ENCODE measurements at places on chromosomes 6 and 20.

- DNase-seq: no peak
Observed at GRCh38 chr6:38847497-38847896, 132.4 kb downstream of the DNAH8 start.

- no peak for DNase-seq
Observed at GRCh38 chr20:61210862-61211261, 41.2 kb upstream of the CDH4 start.

DNA sequence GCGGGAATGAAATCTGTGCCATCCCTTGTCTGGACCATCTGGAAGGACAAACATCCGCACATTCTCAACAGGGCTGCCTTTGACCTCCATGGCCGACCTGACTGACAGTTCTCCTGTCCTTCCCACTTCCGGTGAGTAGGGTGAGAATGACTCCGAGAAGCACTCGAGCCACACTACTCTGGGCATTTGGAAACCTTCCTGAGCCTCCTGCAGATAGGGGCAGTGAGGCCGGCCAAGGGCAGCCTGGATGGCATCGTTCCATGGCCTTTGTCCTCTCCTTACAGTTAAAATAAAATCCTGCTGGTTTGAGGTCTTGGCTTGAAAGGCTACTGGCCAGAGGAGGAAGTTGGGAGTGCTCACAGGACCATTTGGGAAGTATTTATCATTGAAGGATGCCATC, 70.9 kb upstream of the QKI start:
- no peak for DNase-seq

- DNase-seq: no peak
Observed at GRCh38 chr20:50153153-50153499, 397 bp downstream of the PEDS1 start.

- DNase-seq: no peak
Observed at GRCh38 chr6:2110504-2110903, 134.9 kb downstream of the GMDS start.

- no peak for DNase-seq
Observed at GRCh38 chr20:4083098-4083865, 67.9 kb upstream of the RNF24 start.

GRCh38 chr6:103783329-103783728, 1076.4 kb downstream of the HACE1 start:
- no peak for DNase-seq

GRCh38 chr20:46905364-46906125, 10.9 kb downstream of the EYA2 start:
- no peak for DNase-seq

DNA sequence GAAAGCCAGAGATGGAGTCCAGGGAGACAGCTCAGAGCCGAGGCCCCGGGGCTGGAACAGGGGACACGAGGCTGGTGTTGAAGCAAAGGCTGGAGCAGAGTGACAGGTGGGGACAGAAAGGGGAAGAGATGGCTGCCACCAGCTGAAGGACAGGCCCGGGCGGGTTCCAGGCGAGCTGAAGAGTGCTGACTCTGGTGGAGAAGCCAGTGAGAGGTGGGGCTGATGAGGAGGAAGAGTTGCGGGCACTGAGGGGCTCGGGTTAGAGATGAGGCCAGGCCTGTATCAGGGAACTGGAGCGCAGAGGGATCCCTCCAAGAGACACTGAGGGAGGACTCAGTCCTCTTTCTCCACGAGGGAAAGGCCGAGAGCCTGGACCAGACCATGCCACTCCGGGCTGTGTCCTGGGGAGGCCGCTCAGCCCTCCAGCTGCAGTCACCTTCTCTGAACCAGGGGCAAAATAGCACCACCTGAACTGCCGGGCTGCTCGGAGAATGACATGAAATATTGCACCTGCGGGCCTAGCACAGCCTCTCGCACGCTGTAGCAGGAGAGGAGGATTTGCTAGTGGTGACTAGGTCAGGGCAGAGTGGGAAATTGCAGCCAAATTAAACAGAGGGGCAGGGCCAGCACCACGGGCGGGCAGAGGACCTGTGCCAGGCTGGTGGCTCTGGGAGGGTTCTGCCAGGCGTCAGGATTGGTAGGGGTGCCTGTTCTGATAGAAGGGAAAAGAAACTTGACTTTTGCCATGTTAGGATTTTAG, 175.9 kb downstream of the ZDHHC14 start:
- DNase-seq: no peak

DNA sequence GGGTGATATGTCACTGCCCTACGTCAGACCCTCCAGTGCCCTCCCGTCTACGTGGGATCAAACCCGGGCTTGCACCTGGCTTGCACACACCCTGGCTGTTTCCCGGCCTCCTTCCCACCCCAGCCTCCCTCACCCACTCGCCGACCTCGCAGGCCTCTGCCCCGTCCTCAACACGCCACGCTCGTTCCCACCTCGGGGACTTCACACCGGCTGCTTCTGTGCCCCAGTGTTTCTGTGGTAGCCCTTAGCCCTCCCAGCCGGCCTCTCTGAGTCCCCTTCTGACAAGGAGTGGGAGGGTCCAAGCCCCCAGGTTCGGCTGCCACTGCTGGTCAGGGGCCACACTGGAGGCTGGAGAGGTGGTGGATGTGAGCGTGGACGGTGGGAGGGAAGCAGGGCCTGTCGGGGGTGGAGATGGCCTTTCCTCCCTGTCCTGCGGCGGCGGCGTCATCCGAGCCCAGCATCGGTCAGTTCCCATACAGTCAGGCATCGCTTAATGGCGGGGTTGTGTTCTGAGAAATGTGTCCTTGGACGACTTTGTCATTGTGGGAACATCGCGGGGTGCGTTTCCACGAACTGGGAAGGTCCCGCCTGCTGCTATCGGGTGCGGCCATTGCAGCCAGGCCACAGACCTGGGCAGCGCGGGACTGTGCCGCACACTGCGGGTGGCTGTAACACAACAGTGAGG, 11.4 kb upstream of the KIF25 start:
- DNase-seq: no peak

DNA sequence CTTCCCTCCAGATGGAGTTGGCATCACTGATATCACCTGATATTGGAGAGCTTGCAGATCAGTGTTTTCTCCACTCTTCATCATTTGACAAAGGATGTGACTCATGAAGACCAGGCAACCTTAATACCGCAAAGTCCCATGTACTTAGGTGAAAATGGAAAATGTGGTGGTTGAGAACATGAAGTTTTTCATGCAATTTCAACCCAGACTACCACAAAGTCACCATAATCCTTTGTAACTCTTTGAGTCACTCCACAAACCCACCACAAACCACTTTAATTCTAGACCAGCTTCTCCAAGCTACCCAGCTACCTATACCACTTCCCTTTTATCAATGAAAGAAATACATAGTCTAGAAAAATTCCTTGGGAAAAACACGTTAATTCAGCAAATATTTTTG, 7.1 kb downstream of the NHLRC1 start:
- DNase-seq: no peak

DNA sequence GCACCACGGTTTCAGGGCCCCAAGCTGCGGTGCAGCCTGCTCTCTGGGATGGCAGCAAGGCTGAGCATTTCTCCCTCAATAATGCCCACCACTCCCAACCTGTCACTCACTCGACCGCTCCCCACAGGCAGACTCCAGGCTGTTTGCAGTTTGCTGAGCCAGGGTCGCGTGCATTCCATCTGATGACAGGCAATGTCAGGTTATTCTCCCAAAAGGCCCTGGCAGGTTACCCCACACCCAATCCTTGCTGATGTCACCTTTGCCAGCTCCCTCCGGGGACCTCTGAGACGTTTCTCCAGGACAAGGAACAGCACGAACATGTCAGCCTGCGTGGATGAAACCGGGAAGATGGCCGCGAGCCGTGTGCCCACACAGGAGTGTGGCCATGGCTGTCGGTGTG, 7.1 kb upstream of the SLCO4A1 start:
- no peak for DNase-seq

- no peak for DNase-seq
Observed at GRCh38 chr6:66159937-66160336, 452.9 kb upstream of the EYS start.

DNA sequence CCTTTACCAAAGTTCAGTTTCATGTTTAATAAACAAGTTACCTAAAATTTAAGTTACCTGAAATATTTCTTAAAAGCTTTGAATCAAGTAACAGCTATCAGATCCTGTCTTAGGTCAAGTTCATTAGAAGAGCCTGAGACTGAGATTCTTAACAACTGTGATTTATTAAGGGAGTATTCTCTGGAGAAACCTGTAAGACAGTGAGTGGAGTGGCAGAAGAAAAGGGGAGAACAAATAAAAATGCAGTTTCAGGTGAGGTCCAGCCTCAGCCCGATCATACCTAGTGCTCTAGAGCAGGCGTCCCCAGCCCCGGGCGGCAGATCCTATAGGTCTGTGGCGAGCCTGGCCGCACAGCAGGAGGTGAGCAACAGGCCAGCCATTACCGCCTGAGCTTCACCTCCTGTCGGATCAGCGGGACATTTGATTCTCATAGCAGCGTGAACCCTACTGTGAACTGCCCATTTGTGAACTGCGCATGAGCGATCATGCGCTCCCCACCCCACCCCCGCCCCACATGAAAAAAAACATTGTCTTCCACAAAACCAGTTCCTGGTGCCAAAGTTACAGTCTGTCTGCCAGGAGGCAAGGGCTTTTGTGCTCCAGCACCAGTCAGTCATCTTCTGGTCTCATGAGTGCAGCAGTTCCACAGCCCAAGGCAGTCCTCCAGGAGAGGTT, 59.2 kb upstream of the ADGRB3 start:
- no peak for DNase-seq

- no peak for DNase-seq
Observed at GRCh38 chr6:43986177-43986825, 141.0 kb downstream of the MRPL14 start.

- DNase-seq: peak; percentile 90
Observed at GRCh38 chr20:49936153-49937026, at the start of gene RNF114. Gene RNF114, plus strand, starts transcription at chr20:49936397. Its CDS starts 16 bp downstream, at chr20:49936413.

GRCh38 chr20:13822459-13822858, 37.6 kb downstream of the NDUFAF5 start:
- no peak for DNase-seq

GRCh38 chr6:105622226-105622625, 219.3 kb upstream of the PREP start:
- no peak for DNase-seq

DNA sequence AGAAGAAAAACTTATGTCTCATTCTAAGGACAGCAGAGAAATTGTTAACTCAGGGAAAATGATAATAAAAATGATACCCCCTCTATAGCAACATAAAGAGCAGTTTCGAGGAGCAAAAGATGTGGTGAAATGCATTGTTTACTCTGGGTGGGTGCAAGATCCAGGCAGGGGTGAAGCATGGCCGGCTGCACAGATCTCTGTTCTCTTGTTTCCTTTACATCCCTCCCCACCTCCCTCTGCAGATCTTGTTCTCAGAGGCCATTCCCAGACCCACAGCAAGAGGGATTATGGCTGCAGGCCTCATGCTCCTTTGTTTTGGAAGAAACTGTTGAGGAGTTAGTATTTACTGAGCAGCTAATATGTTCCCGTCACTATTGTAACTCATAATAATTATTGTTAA, 1.8 kb downstream of the BTN3A1 start:
- DNase-seq: no peak

DNA sequence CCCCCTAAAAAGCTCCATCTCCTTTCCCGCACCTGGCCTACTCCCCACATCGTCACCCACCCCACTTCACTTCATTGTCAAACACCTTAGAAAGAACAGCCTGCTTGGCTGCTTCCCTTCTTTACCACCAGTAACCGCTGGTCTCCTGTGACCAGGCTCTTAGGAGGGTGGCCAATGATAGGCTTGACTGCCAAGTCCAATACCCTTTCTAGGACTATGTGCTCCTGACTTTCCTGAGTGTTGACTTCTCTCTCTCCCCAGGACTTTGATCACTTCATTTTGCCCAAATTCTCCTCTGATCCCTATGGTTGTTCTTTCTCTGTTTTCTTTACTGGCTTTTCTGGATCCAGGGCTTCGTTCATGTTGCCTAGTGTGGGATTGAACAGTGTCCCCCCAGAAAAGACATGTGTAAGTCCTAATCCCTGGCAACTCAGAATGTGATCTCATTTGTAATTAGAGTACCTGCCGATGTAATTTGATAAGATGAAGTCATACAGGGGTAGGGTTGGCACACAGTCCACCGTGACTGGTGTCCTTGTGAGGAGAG, 254.0 kb downstream of the GMDS start:
- DNase-seq: no peak

DNA sequence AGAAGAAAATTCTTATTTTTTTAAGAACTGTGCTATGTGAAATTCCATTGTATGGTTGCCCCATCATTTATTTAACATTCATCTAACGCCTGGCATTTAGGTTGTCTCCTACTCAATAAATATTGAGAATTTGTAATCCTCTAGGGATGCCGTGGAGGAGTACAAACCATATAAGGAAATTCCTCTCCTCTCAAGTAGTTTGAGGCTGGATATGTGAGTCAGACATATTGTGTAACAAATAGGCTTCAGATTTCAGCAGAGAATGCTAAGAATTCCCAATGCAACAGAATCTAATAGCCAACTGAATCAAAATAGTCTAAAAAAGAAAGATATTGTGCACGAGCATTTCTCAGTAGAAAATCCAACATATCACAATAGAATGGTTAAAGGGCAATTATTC, 174.7 kb downstream of the OTOR start:
- DNase-seq: no peak

- DNase-seq: no peak
Observed at GRCh38 chr6:10276660-10277287, 138.1 kb downstream of the TFAP2A start.

GRCh38 chr6:53189554-53189953, 40.9 kb upstream of the GCM1 start:
- no peak for DNase-seq

- DNase-seq: no peak
Observed at GRCh38 chr20:8480597-8480996, 348.5 kb downstream of the PLCB1 start.

- DNase-seq: no peak
Observed at GRCh38 chr6:1773700-1774099, 164.0 kb downstream of the FOXC1 start.

- no peak for DNase-seq
Observed at GRCh38 chr6:155352811-155353210, 38.5 kb upstream of the TFB1M start.

GRCh38 chr20:19330731-19331130, 118.3 kb downstream of the SLC24A3 start:
- DNase-seq: no peak

DNA sequence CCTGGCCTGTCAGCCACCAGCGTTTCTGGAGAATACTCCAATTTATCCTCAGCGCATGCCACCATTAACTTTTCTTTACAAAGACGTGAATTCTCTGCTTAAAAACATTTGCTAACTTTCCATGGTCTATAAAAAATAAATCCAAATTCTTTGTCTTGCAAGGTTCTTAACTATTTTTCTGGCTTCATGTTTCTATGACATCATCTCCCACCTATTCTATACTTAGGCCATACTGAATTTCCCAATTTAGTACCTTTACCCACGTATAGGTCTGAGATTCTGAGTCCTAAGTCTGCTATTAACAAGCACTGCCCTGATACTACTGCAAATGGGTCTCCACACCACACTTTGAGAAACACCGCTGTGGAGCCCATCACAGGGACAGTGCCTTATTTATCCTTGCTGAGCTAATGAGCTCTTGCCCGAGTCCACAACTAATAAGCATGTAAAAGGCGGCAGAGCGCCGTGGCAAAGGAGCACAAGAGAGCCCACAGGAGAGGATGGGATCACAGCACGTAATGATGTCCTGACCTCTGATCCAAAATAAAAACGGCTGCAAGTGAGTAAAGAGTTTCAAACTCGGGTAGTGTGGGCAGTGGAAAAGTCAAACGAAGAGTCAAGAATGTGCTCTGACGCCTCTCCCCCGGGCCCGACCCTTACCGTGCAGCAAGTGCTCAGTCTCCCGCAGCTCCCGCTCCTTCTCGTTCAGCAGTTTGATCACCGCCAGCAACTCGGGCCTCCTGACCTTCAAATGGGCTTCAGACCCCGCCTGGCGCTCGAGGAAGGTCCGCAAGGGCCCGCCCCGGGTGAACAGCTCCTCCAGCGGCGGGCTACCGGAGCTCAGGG, 519 bp downstream of the MTRF1L start:
- no peak for DNase-seq

GRCh38 chr20:1637226-1637625, 17.4 kb upstream of the SIRPB1 start:
- DNase-seq: no peak

All from CD4-positive, alpha-beta T cell treated with Interferon gamma for 1 hour (primary cell).